Placental pericyte (primary cell): ENCODE measurements at places on chromosomes 2 and 18. TPM values are rescaled to one million over a fixed set of nuclear protein-coding genes. Genes with fewer than 3 reads are reported as not detected.

PTH2R gene
- under 0.01 and 1.0 TPM in 2 replicates for total RNA-seq

OR6B3 gene
- total RNA-seq = not detected in 2 replicates

CARF gene
- 3.3 and 4.2 TPM in 2 replicates for total RNA-seq

NPPC gene
- total RNA-seq = 0.86 TPM in 1 of 2 replicates, not detected in the other

ZNF532 gene
- 55.6 and 94.6 TPM in 2 replicates for total RNA-seq

LOXHD1 gene
- not detected in 2 replicates for total RNA-seq

TMEM247 gene
- total RNA-seq = 0.43 and 0.44 TPM in 2 replicates

MAP2 gene
- 0.44 and 0.72 TPM in 2 replicates for total RNA-seq

COBLL1 gene
- total RNA-seq = 8.9 and 33.0 TPM in 2 replicates

MEP1B gene
- not detected in 2 replicates for total RNA-seq
